Neural progenitor cell (in vitro differentiated cells): ENCODE measurements at places on chromosomes 7 and 10.

DNA sequence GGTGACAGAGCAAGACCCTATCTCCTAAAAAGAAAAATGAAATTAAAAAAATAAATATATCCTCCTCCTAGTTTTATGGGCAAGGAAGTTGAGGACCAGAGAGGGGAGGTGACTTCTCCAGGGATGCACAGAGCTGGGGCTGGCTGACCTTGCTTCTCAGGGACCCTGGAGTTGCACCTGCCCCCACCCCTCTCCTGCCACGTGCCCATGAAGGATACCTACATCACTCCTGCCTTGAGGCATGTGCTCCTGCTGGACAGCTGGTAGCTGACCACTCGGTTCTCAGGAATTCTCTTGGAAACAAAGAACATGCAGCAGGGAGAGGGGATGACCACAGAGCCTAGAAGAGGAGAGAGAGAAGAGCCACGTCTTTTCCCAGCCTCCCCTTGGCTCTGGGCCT, 522 bp downstream of the CCL24 start:
- DNase-seq, result no peak

- no peak for DNase-seq
Measured at GRCh38 chr7:43592326-43592725, 9.4 kb downstream of the STK17A start.

DNA sequence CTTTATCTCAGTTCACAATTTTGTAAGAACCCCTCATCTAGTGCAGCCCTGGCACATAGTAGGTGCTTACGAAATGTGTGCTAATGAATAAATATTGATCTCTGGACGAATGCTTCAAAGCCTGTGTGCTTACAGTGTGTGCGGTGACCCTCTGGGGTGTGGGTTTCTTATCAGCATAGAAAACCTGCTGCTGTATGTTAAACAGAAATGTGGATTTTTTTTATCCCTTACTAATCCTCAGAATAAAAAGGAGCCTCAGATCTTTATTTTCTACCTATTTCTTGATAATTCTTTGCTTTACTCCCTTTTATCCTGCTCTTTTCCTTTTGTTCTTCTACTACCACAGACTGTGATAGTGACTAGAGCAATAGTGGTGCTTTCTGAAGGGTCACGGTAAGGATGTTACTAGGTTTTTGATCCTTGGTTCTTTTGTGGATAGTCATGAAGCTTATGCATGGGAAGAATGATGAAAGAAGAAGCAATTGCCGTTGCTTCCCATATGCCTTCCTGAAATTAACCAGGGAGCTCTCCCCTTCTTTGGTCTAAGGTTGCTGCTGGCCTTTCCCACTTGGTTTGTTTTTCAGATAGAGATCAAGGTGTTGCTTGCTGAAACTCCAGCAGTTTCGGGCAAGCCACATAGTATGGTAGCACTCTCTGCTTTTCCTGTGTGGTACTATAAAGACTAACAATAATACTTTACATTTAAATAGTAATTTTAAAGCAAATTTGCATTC, 44.7 kb downstream of the SPAG6 start:
- DNase-seq, result no peak

- no peak for DNase-seq
Measured at GRCh38 chr7:25288556-25289307, 60.4 kb upstream of the NPVF start.

DNA sequence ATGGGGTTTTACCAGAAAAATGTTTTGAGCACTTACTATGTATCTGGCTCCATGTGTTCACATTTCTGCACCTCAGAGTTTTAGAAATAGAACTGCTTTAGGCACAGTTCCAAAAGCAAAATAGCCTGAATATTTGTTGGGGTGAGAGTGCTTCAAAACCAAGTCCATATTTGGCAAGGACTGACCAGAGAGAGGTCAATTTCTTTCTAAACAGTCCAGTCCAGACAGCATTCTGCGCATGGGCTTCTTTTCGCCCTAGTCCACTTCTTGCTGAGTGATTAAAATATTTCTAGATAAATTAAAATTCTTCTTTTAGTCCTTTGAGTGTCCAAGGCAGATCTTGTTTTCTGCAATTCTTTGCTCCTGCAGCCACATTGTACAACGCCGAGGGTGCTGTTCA, 427.0 kb downstream of the PHTF2 start:
- no peak for DNase-seq

- DNase-seq, result no peak
Measured at GRCh38 chr10:47290338-47290737, 9.7 kb upstream of the GDF10 start.

- no peak for DNase-seq
Measured at GRCh38 chr7:40640566-40640965, 505.8 kb downstream of the SUGCT start.

DNA sequence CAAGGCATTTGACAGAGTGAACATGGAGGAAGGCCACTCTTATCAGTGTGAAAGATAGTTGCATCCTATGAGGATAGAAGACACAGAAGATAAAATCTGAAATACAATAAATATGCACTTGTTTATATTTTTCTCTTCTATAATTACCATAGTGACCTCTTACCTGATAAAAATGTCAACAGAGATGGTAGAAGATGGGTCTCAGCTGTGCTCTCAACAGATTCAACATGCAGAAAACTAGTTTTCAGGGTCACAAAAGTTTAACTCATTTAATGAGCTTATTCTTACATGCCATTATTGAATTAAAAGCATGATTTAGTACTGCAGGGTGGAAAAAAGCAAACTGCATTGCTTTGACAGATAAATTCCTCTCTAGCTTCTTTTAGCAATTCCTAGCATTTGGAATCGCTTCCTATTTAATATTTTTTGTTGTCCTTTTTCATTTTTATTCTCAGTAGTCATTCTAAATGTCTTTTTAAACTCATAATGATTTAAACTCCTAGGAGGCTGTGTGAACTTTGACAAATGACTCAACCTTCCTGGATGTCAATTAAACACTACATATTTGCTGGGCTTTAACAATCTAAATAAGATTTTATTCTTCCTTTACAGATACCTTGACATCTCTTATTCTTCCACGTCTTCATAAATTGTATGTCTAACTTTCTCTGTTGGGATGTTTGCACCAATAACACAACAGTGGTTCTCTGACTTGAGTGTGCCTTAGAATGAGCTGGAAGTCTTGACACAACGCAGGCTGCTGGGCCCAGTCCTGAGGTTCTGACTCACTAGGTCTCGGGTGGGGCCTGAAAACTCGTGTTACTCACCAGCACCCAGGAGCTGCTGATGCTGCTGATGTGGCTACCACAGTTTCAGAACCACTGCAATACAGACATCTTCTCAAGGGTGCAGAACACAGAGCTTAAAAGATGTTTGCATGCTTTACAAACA, 565.5 kb upstream of the IGFBP3 start:
- no peak for DNase-seq

GRCh38 chr10:13970236-13970956, 360.3 kb downstream of the FRMD4A start:
- DNase-seq, result peak; percentile 25

GRCh38 chr7:135186841-135187253, 16.3 kb upstream of the CYREN start:
- no peak for DNase-seq

- DNase-seq, result peak; percentile 74
Measured at GRCh38 chr10:2978111-2978510, 89.2 kb upstream of the PFKP start.

GRCh38 chr7:13742811-13743210, 246.7 kb downstream of the ETV1 start:
- DNase-seq, result peak; percentile 35

DNA sequence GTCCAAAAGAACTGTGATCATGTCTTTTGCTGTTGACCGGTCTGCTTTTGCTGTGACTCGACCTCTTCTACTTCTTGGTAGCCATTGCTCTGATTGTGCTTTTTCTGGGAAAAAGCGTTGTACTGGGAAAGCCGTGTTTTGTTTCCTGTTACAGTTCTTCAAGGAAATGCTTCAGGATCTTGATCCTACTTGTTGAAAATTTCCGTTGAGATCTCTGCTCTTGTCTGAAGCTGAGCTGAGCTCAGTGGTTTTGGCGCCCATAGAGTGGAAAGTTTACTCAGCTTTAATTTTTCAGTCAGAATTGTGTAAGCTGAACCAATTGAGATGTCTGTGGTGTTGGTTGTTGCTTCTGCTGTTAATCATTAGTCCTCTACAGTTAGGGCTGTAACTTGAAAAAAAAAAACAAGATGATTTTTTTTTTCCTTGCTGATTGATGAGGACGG, 302.2 kb downstream of the CCDC3 start:
- DNase-seq, result no peak

DNA sequence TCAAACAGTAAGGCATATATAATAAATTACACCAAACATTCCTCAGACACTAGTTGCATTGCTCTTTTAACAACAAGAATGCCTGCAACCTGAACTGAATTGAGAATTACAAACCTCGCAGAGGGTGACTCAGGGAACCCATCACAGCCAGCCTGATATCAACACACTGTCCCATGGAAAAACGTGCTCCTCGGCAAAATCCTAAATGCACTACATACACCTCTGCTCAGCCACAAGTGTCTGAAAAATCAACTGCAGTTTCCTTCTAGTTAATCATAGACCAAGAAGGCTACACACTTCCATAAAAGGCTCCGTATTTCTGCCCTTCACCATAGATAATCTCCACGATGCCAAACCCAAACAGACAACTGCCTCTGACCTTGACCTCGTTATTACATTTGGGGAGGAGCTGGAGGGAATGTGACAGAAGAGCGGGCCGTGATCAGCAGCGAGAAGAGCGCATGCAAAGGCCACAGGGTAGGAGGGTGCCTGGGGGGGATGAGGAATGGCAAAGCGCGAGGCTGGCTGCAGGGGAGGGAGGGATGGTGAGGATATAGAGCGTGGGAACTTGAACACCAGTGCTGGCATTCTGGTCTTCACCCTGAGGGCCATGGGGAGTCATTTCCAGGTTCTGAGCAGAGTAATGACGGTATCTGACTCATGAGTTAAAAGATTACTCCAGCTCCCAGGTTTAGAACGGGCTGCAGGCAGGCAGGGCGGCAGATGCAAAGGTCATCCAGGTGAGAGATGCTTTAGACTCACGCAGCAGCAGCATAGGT, 201.9 kb upstream of the FRMD4A start:
- DNase-seq, result no peak

- no peak for DNase-seq
Measured at GRCh38 chr10:109853921-109854320, 69.4 kb downstream of the XPNPEP1 start.

GRCh38 chr7:158676906-158677305, 27.7 kb downstream of the NCAPG2 start:
- no peak for DNase-seq

GRCh38 chr7:117737926-117738325, 135.3 kb downstream of the CTTNBP2 start:
- no peak for DNase-seq

DNA sequence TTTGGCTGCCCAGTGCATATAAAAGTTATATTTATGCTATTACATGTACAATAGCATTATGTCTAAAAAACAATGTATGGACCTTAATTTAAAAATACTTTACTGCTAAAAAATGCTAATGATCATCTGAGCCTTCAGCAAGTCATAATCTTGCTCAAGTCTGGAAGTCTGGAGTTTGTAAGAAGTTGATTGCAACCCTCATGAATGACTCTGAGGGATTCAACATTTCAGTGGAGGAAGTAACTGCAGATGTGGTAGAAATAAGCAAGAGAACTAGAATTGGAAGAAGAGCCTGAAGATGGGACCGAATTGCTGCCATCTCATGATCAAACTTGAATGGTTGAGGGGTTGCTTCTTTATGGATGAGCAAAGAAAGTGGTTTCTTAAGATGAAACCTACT, 13.0 kb upstream of the ADAMTS14 start:
- no peak for DNase-seq

GRCh38 chr7:150463461-150463860, 13.0 kb downstream of the GIMAP8 start:
- no peak for DNase-seq

- DNase-seq, result no peak
Measured at GRCh38 chr10:3217853-3218252, 45.3 kb upstream of the PITRM1 start.

DNA sequence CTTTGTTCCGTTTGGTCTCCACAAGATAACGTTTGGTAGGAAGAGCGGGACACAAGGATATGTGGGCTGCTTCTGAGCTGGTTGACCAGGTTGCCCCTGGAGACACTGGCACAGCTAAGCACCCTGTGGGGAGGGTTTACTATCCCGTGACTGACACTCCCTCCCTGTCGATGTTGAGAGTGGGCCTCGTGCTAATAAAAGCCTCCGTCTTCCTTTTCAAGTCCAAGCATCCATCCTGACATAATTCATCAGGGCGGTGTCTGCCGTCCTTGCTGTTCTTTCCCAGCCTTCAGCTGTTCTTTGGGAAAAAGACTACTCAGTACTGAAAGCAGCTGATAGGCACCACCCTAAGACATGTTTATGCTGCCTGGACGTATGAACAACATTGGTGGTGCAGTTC, 49.6 kb downstream of the SHH start:
- DNase-seq, result no peak

DNA sequence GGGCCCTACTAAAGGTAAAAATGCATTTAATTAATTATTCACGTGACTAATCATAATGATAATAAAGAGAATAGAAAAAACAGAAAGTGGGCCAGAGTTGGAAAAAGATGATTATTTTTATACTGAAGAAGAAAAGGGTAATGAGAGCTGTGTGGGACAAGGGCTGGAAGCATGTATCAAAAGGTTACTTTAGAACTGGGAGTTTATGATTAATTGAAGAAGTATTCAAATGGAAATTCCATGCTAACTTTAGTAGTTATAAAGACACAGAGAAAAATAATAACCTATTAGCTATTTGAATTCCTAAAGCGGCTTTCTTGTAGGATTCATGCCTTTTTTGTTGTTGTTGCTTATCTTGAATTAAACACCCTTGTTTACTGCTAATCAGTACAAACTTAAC, 49.9 kb downstream of the MKX start:
- no peak for DNase-seq

DNA sequence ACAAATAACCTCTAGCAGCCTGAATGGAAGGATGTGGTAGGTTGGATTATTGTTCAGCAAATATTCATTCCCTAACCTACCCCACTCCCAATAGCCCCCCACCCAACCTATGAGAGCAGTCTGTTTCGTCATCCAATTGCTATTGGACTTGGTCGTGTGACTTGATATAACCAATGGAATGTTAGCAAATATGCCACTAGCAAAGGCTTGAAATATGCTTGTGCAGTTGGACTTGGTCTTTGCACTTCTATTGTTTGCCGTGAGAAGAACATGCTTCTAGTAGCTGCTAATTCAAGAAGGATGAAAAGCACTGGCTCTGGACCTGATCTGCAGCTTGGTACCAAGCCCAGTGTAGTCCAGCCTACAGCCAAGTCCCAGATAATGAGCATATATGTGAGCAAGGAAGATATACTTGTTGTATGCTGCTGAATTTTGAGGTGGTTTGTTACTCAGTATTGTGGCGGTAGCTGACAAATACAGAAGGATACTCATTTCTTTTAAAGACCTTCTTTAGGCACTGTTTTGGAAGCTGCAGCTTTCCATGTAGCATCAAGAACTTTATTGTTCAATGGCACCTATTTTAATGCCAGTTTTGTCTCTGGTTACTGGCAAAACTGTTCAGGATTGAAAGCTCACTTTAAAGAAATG, 180.4 kb downstream of the EXOC4 start:
- DNase-seq, result no peak
